ENCODE measurements at places on chromosomes 3 and 15. TPM values are rescaled to one million over a fixed set of nuclear protein-coding genes. Genes with fewer than 3 reads are reported as not detected.

DNA sequence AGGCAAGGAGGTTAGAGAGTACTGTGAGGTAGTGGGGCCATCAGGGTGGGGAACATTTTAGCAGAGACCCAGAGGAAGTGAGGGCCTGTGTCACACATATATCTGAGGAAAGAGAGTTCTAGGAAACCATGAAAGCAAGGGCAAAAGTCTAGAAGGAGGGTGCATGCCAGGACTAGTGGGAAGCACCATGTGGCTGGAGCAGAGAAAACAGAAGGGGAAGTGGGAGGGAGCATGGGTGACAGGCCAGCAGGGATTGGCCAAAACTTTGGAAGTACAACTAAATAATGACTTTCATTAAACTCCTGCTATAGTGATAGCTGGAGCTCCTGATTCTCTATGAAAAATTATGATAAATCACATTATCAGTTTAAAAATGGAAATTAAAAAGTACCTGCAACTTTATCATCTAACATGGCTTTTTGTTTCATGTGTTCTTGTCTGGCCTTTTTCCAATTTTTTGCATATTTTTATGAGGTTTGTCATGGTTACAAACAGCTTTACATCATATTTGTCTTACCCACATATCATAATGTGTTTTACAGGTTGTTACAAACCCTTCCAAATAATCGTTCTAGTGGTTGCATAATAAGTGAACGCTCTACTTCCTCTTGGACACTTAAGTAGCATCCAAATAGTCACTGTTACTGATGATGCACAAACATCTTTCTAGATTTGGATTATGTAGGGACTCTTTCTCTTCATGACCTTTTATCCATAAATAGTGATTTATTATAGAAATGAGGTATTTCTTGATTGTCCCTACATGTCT lies 168.3 kb downstream of the NEK10 start:
- no peaks in the 10 kb centered on the region for H3K27me3 ChIP-seq

RFC4 gene
- 106 TPM for total RNA-seq

GRCh38 chr3:23834082-23834870 lies 28.5 kb downstream of the UBE2E1 start:
- no peaks in the 10 kb centered on the region for H3K27me3 ChIP-seq
- DNase-seq = no peak
- no peaks in the 10 kb centered on the region for H3K36me3 ChIP-seq
- H3K4me3 ChIP-seq = no peak overlapping the region
- H3K27ac ChIP-seq = no peak overlapping the region

GRCh38 chr3:119236756-119237155 lies 3.9 kb downstream of the B4GALT4 start:
- no peaks in the 10 kb centered on the region for H3K27me3 ChIP-seq
- no peak for DNase-seq
- no peak overlapping the region for H3K27ac ChIP-seq
- peaks cover 49% of the 10 kb centered on the region for H3K36me3 ChIP-seq
- no peak overlapping the region for H3K4me3 ChIP-seq

GRCh38 chr15:28068930-28069329 lies 30.2 kb downstream of the OCA2 start:
- no peak overlapping the region for H3K4me3 ChIP-seq
- no peaks in the 10 kb centered on the region for H3K36me3 ChIP-seq
- H3K4me1 ChIP-seq = no peaks in the 10 kb centered on the region
- H3K27ac ChIP-seq = no peak overlapping the region

DNA sequence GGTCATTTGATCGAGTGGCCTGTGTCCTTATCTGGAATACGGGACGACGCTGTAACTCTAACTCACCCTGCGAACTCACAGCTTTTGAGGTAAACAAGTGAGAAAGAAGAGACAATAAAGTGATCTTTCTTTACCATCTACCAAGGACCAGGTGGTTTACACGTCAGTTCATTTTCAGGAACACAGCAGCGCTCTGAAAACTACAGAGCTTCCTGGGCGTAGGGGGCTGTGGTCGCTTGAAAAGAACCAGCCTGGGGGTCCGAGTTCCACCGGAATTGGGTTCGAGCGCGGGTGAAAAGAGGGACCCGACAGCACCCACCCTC lies 357 bp downstream of the KIAA1143 start:
- DNase-seq = no peak
- H3K4me1 ChIP-seq = peaks cover 9% of the 10 kb centered on the region
- no peaks in the 10 kb centered on the region for H3K27me3 ChIP-seq
